ENCODE measurements at places on chromosomes 5 and 9. TPM values are rescaled to one million over a fixed set of nuclear protein-coding genes. Genes with fewer than 3 reads are reported as not detected.

- no peak for DNase-seq
Measured at GRCh38 chr9:105341434-105342146, 97.1 kb downstream of the SLC44A1 start.

DNA sequence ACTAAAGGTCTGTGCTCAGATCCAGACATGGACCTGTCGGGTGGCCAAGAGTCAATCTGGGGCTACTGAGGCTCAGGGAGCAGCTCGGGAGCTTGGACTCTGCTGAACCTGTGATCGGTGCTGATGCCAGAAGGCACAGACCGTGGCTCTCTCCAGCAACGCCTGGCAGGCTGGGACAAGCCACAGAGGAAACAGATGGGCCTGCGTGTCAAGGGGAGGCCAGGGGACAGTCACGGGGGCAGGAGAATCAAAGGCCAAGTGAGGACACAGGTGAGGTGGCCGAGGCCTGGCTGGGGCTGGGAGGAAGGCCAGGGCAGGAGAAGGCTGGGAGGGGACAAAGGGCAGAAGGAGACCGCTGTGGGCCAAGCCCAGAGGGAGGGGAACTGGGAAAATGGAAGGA is 43.4 kb downstream of the EPB41L4B start:
- no peak for DNase-seq

DNA sequence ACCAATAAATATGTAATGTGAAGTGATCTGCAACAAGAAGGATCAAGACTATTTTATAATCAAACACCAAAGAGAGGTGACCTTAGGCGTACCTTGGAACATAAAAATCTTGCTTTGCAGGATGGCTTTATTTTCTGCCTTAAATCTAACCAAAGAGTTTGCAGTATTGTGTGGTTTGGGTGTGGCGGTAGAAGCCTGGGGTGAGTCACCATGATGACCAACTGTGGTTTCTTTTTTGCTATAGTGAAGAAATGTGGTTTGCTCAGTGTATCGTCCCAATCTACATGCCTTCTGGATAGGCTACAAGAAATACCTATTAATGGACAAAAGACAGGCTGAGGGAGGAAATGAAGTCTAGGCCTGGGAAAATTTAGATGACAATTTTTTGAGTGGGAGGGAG is 5.1 kb upstream of the CAST start:
- peak; percentile 61 for DNase-seq

DNA sequence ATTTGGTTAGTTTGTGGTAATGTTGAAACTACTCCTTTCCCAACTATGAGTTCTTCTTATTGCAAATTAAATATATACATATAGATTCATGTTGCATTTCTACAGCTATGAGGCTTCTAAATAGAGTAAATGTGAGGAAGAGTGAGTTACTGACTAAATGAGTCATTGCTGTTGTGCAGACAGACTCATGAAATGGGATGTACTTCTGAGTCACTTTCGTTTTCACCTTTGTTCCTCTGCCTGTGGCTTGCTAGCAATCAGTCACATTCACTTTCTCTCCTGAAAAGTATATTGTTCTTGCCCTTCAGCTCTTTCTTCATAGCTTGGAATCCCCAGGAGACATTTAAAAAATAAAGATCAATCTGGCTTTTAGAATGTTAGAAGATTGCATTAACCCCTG is 295.5 kb upstream of the SMC2 start:
- DNase-seq = peak; percentile 37

- DNase-seq = no peak
Measured at GRCh38 chr5:98424681-98425450, 348.6 kb upstream of the RGMB start.

DNA sequence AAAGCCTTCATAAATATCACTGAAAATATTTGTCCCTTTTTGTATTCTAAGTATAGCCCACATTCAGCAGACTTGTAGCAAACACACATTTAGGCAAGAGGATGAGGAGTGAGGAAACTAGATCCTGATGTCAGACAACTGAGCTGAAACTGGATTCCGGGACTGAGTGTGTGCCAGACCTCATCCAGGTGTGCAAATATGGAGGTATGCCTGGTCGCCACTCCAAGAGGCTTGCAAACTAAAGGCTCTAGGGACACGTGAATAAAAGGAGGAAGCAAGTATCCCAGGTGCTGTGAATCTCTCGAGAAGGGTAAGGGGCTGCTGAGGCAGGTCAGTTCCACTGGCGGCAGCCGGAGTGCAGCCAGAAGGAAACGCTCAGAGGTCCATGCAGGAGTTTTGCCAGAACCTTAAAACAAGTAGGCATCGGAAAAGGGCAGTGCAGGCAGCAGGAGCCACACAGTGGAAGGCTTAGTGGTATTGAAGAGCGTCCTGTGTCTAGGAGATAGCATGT is 77.4 kb upstream of the ALDH1B1 start:
- DNase-seq = no peak

DNA sequence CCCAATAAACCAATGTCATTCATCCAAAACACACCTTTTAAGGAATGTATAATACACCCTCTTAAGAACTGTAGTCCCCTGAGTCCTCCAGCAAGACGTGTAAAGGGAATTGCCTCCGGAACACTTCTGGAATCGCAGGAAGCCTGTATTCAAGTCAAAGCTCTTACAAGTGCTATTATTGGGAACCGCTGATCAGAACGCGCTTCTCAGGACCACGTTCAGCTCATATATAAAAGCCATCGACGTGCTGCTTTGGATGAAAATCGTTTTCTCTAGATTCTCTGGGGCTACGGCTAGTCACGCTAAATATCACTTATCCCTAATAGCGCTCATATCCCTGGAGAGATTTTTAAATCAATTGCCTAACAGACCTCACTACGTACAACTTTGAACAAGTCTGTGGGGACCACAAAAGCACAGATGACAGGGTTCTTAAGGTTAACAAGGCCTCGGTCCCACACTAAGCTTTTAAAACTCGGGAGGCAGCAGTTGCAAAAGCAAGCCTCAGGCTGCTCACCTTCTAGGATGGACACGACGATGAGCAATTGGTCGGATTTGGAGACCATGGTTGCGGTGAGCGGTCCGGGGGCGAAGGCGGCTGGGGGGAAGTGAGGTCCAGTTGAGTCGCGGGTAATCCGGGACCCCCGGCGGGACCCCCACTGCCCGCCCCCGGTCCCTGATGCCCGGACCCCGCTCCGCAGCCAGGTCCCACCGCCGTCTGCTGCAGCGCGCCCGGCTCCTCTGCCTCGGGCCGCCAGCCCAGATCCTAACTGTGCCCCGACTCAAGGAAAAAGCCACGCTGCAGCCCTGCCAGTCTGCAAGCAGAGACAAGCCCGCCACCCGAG is 548 bp downstream of the CEP120 start:
- DNase-seq = no peak

TMEM171 gene
- not detected for polyA plus RNA-seq

TMEM252 gene
- polyA plus RNA-seq = not detected

RRAGA gene
- 74.6 TPM for polyA plus RNA-seq

Measured in GM12878 (cell line).